ENCODE measurements at places on chromosomes 7 and 10. TPM values are rescaled to one million over a fixed set of nuclear protein-coding genes. Genes with fewer than 3 reads are reported as not detected.

SMO gene
- 5.0 TPM for total RNA-seq

OR2A1 gene
- total RNA-seq = not detected

GBX1 gene
- not detected for total RNA-seq

GRCh38 chr10:133024704-133025557 is 62.8 kb upstream of the ADGRA1 start:
- no peak for DNase-seq

DNA sequence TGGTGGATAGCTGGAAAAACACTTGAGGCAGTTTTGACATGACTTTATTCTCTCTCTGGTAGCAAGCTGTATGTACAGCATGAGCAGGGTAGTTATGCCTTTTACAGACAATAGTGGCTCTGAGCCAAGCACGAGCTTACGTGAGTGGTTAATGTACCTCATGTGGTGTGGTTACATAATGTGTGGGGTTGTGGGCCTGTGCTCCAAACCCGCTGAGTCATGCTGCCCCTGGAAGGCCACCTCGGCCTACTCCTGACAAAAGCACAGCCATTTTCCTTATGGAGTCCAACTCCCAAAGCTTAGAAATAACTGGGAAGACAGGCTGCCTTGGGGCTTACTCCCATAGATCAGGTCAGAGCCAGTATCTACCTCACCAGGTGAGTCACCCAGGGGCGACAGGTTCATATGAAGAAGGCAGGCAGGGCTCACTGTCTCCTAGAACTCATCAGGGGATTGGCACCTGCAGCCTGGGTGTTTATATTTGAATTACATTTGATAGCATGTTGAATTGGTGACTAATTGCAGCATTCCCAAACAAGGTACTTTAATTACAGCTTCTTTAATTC is 404.5 kb downstream of the ADRA2A start:
- DNase-seq = no peak

GRCh38 chr10:26801831-26802230 is 58.9 kb downstream of the ABI1 start:
- DNase-seq = no peak

GRCh38 chr7:135756191-135756590 is 7.6 kb upstream of the FAM180A start:
- no peak for DNase-seq

- DNase-seq = no peak
Measured at GRCh38 chr7:110664803-110665202, 426.1 kb upstream of the LRRN3 start.

- DNase-seq = no peak
Measured at GRCh38 chr10:116868722-116869121, 19.4 kb downstream of the ENO4 start.

DNA sequence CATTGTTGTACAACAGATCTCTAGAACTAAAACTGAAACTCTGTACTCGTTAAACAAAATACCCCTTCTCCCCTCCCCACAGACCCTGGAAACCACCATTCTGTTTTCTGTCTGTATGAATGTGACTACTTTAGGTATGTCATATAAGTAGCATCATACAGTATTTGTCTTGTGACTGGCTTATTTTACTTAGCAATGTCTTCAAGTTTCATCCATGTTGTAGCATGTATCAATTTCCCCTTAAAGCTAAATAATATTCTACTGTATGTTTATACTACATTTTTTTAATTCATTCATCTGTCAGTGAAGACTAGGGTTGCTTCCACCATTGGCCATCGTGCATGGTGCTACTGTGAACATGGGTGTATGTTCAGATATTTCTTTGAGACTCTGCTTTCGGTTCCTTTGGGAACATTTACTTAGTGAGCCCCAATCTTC is 71.2 kb upstream of the RPA3 start:
- no peak for DNase-seq

DNA sequence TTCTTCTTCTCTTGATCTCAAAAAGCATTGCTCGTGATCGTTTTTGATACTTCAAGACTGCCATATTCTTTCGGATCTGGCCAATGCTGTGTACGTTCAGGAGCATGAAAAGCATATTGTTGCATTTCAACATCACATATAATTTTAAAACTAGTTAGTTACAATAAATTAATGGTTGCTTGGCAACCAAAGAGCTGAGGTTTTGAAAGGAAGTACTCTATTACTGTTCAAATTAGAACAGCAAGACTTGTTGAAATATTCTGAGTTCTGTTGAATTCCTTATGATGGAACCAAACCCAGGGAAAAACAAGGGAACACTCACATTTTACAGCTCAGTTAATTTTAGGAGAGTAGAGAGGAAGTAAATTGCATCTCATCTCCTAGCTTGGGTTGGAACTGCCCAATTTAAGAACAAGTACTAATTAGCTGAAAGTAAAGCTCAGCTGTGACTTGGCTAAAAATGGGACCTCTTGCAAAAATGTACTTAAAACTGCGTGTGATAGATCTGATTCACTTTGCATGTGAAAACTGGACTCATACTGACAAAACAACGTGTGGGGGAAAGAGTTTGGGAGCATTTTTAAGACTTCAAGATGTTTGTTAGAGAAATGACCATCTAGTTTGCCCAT is 21.2 kb downstream of the OR9A2 start:
- no peak for DNase-seq

All from pulmonary artery endothelial cell (primary cell).